ENCODE measurements at places on chromosomes 12 and 14. TPM values are rescaled to one million over a fixed set of nuclear protein-coding genes. Genes with fewer than 3 reads are reported as not detected.

DNA sequence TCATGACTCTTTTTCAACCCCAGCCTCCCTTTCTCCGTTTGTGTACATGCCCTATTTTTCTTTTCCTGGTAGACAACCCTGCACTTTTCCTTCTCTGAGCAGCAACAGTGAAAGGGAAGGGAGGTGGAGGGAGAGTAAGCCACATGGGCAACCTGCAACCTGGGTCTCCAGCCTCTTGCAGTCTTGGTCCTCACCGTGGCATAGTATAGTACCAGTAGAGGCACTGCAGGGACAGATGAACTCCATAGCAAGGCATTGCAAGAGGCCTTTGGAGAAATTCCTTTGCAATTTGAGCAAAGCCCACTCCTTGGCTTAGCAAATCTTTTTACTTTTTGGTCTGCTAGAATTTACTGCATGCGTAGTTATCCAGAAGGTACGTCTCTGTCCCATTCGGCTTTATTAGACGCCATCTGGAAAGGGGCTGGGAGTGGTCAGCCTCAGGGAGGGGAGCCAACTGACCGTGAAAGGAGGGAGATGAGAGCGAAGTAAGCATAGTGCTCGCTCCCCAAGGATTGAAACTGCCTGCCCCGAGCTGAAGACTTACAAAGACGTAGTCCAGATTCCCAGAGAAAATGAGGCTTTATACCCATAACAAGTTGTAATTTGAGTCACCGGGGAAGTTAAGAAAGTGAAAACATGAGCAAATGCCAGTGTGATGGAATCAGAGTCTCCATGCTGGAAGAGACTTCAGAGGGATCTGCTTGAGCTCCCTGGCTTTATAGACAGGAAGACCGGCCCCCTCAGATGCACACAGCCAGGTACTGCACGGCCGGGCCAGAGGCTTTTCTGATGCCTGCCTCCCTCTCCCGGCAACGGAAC lies 332.0 kb downstream of the CACNA1C start:
- no peak for DNase-seq

SERPINA12 gene
- polyA plus RNA-seq = not detected

GUCY2C gene
- 0.35 TPM for polyA plus RNA-seq

GRCh38 chr14:26463136-26463535 lies 134.7 kb downstream of the NOVA1 start:
- no peak for DNase-seq

- no peak for DNase-seq
Measured at GRCh38 chr14:87492561-87492960, 500.4 kb downstream of the GALC start.

- no peak for DNase-seq
Measured at GRCh38 chr12:12583510-12584178, 21.0 kb upstream of the DUSP16 start.

- DNase-seq = no peak
Measured at GRCh38 chr14:45246151-45246550, 6.9 kb downstream of the MIS18BP1 start.

TAS2R13 gene
- not detected for polyA plus RNA-seq

DNA sequence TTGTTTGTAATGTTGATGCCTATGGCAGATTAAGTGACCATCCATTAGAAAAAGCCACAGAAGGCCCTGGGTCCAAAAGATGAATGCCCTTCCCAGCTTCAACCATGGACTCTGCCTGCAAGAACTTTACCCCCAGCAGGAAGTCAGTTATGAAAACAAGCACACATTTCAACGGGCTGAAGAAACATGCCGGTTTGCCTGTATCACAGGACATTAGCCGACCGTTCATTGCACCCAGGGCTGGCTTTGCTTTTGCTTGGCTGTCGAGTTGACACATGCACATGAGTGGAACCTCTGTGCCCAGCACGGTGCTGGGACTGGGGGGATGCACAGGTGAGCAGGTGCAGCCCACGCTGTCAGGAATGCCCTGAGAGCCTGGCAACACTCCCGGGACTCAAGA lies 1087.0 kb downstream of the BCL11B start:
- DNase-seq = no peak

DNA sequence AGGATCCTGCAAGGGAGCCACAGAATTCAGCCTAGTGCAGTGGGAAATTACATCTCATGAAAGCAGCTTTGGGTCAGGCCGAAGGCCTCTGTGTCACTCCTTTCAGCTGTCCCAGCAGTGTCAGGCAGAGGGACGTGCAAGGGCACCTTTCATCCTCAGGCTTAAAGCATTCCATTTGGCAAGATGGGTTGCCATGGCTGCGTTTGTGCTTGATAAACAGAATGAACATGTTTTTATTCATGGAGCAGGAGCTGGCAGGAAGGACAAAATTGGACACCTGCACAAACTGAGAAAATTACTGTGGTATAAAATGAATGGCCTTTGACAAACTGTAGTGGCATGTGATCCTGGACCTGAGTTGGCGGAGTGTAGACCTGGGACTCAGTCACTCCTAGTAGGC lies 29.4 kb downstream of the ACAD10 start:
- no peak for DNase-seq

TMEM30B gene
- polyA plus RNA-seq = 0.38 TPM

AQP5 gene
- 0.45 TPM for polyA plus RNA-seq

BCL2L2 gene
- polyA plus RNA-seq = 5.4 TPM

SGPP1 gene
- polyA plus RNA-seq = 19.6 TPM

DNA sequence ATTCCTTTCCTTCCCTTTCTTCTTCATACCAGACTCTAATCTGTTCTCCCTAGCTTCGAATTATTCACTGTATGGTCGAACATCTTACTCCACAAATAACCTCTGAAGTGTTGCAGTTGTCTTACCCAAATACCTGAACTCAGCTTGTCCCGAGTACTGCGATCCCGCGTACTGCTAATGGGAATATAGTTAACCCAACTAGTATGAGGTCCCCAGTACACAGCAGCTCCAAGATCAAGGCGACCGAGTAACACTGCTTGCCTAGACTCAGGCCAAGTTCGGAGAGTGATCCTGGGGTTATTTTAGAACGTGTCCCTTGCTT lies 462 bp upstream of the ETNK1 start:
- no peak for DNase-seq
